ENCODE measurements at places on chromosomes 7 and 10.
A peak's percentile ranks its signal among the peaks of the same experiment; 100 is the strongest.

GRCh38 chr7:51467384-51468017, 150.9 kb upstream of the COBL start:
- DNase-seq = no peak

DNA sequence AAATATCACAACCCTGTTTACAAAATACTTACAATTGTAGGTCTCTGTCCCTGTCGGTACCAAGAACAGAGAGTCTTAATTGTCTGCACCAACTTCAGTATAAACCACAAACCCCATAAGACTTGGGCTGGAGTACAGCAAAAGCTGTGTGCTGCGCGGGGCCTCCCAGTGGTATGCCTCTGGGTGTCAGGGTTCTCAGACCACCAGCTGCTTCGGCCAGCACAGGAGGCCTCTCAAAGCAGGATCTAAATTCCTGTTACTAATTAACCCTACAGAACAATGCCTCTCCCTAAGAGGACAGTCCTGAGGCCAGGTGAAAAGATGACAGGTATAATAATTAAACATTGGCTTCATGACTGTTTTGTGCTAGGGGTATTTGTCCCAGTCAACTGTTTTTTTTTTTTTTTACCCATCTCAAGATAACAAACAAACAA, 957 bp upstream of the SVIL start:
- no peak for DNase-seq

DNA sequence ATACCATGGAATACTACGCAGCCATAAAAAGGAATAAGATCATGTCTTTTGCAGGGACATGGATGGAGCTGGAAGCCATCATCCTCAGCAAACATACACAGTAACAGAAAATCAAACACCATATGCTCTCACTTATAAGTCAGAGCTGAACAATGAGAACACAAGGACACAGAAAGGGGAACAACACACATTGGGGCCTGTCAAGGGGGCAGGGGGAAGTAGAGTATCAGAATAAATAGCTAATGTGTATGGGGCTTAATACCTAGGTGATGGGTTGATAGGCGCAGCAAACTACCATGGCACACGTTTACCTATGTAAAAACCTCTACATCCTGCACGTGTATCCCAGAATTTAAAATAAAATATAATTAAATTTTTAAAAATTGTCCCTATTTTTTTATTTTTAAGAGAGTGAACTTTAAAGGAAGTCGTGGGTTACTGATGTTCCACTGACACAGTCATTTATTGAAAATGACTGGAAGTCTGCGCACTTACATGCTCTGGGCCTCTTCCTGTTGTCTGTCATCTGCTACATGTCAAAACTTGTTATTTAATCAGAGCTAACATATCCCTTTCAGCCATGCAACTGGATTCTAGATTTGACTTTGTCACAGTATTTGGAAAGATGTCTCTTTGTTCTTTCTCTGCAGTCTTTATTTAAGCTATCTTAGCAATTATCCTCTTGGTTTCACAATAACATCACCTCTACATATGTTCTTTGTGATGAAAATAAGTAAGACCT, 73.7 kb upstream of the ABCB5 start:
- no peak for DNase-seq

DNA sequence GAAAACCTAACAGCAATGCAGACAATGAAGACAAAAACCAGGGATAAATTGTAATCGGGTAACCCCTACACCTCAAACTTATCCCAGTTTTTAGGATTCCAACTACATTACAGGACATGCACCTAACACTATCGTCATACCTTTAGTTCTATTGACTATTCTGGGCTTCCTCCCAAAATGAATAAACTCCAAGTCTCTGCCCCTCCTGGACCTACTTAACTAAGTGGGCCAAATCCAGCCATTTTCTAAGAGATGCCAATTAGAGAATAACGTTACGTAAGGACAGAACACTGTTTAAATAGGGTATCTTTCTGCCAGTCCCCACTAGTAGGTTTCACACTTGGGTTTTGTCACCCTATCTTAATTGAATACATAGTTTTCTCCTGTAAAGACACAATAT, 253.1 kb upstream of the MKLN1 start:
- no peak for DNase-seq

DNA sequence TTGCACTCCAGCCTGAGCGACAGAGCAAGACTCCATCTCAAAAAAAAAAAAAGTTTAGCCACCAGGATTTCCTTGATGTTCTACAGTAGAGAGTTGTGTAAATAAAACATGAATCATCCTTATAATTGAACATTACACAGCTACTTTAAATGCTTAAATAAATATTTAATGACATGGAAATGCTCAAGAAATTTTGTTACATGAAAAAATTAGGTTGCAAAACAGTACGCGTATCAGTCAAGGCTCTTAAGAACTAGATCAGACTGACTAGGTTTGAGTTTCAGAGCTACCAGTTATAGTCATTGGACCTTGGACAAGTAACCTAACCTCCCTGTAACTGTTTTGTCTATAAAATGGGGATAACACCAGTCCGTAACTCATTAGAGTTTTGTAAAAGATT, 38.7 kb upstream of the GSAP start:
- DNase-seq = no peak

DNA sequence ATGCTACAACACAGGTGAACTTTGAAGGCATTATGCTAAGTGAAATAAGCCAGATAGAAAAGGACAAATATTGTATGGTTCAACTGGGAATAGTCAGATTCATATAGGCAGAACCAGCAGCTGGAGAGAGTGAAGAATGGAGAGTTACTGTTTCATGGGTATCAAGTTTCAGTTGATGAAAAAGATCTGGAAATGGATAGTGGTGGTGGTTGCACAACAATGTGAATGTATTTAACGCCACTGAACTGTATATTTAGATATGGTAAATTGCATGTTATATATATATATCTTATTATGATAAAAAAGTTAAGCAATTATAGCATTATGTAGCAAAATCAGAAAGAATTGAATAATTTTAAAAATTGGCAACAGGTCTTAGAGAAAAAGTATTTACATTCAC, 3.9 kb downstream of the LMBR1 start:
- no peak for DNase-seq

GRCh38 chr7:6290319-6290741, 17.9 kb upstream of the CYTH3 start:
- DNase-seq = no peak

DNA sequence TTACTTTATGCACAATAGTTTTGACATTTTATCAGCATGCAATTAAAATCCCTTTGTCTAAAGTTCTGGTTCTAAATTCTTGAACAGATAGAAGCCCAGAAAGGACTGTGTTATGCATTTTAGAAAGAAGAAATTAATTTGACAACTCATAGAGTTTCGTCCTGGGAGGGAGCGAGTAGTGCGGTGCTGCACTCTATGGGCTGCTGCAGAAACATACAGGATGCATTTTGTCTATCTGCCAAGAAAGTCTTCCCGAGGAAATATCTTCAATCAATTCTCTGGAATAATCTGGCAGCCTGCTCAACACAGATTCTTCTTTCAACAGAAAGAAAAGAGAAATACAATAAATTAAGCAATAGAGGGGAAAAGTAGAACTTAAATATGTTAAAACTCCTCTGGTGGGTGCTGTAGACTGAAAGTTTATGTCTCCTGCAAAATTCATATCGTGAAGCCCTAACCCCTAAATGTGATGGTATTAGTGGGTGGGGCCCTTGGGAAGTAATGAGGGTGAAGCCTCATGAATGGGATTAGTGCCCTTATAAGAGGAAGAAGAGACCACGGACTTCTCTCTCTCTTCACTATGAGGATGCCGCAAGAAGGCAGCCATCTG, 39.0 kb upstream of the IFRD1 start:
- DNase-seq = no peak

- no peak for DNase-seq
These were observed 100.5 kb downstream of the CCDC71L start for GRCh38 chr7:106560482-106560881.

- DNase-seq = no peak
These were observed 43.6 kb downstream of the KLHDC10 start for GRCh38 chr7:130113887-130114286.

GRCh38 chr10:1604246-1604645, 133.1 kb downstream of the ADARB2 start:
- DNase-seq = no peak

GRCh38 chr7:112371701-112372100, 78.6 kb upstream of the IFRD1 start:
- no peak for DNase-seq

GRCh38 chr10:131640045-131640644, 260.7 kb upstream of the PPP2R2D start:
- no peak for DNase-seq

DNA sequence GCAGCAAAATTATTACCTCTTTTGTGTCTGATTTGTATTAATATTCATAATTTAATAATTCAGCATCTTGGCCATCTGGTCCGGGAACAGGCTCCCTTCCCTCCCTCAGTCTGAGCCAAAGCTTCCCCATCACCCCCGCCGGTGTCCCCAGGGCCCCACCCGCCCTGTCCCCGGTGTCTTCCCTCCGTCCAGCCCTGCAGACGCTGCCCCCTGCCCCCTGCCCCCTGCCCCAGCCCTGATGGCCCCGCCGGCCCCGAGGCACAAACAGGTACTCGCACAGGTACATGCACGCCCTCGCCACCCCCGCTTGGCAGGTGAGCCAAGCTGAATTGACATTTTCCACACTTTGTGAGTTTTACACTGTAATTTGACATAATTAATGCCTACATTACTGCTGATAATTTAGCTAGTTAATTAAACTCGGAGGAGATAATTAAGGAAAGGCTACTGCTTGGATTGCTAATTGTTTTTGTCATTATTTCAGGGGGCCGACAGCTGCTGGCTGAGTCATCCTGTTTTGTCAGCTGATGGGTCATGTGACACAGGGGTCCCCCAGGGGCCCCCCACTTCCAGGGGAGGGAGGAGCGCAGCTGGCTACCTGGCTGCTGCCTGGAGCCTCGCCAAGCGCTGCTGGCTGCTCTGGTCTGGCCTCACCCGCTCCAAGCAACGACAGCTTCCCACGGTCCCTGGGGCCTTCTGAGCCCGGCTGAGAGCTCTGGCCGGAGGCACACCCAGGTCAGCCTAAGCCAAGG, 36.6 kb downstream of the MICALL2 start:
- no peak for DNase-seq

DNA sequence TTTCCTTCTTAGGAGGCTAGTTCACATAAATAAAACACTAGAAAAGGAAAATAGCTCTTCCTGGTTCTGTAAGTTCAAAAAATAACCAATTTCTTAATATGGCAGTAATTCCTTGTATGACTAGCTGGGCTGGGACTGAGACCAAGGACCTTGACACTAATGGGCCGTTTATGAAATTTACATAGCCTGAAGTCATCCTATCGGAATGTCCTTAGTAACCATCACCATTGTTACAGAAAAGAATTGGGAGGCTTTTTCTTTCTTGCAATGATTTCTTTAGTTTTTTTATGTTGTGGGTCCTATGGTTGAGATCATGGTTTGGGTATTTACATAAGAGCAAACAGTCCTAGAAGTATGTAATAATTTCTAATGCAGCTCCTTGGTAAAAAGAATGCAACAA, 87.1 kb upstream of the HDAC9 start:
- no peak for DNase-seq

GRCh38 chr7:104818961-104819880, 194.8 kb upstream of the KMT2E start:
- DNase-seq = no peak

- DNase-seq = no peak
These were observed 35.7 kb upstream of the RHOBTB1 start for GRCh38 chr10:60979667-60980104.

DNA sequence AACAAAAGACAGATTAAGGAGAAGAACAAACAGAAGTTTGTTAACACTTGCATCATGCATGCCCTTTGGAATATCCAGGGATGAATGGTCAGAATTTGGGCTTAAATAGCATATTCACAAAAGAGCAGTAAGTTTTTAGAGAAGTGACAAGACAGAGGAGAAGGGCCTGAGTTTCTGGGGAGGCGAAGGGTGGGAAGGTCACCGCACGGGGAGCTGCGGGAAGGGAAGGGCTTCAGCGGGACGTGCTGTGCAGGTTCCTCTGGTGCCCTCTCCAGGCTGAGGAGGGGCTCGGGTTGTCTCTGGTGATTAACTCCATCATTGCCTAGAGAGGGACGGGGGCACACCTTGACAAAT, 10.4 kb upstream of the ZNF22 start:
- peak; percentile 8 for DNase-seq

GRCh38 chr7:100477871-100478267, 1.1 kb downstream of the TSC22D4 start:
- DNase-seq = no peak

GRCh38 chr10:944034-944831, 12.7 kb upstream of the LARP4B start:
- DNase-seq = no peak

GRCh38 chr10:24862589-24862988, 89.8 kb downstream of the PRTFDC1 start:
- no peak for DNase-seq

- DNase-seq = no peak
These were observed 116.1 kb upstream of the CDCA7L start for GRCh38 chr7:22061775-22062174.

GRCh38 chr7:3861941-3862340, 560.9 kb downstream of the SDK1 start:
- no peak for DNase-seq

GRCh38 chr7:132286836-132287235, 289.4 kb downstream of the PLXNA4 start:
- no peak for DNase-seq

- no peak for DNase-seq
These were observed 11.7 kb downstream of the PDAP1 start for GRCh38 chr7:99396418-99397296.

DNA sequence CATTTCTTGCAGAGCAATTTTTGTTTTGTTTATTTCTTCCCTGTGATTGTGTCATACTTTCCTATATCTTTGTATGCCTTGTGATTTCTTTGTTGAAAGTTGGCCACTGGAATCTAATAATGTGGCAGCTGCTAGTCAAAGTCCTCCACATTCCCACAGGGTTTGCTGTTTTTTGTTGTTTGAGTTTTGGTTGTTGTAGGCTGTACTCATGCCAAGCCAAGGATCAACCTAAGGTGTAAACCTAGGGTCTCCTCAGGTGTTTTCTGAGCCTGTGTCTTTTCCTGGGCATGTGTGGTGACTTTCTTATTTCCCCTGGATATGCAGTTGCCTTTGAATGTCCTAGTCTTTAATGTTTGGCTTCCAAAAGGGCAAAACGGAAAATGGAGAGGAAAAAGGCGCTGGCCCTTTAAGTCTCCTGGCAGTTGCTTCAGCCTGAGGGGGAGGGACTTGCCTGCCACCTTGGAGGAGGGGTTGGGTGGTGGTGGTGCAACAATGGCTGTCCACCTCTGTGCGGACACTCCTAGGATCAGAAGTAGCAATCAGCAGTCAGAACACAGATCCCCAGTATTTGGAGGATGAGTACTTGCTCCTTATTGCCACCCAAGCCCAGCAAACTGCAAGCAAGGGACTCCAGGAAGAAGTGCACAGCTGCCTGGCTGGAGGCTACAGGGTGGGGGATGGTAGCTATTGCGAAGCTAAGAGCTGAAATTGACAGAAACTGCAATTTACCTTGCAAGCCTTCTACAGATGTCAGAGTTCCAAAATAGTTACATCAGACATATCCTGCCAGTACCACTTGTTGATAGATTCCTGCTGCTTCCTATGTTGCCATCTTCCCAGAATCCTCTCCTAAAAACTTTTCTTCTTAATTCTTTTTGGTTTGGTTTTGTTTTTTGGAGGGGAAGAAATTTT, 5.6 kb upstream of the ZNF518A start:
- DNase-seq = no peak

All from dorsolateral prefrontal cortex (tissue), 122 donors.